ENCODE measurements at places on chromosomes 7 and 10.

GRCh38 chr10:5647507-5648240 is 18.7 kb downstream of the ASB13 start:
- no peaks in the 10 kb centered on the region for H3K27me3 ChIP-seq
- H3K27ac ChIP-seq: no peak overlapping the region
- peaks cover 3% of the 10 kb centered on the region for H3K36me3 ChIP-seq
- no peak for DNase-seq

- no peak overlapping the region for H3K27ac ChIP-seq
- H3K4me3 ChIP-seq: no peak overlapping the region
- H3K27me3 ChIP-seq: no peaks in the 10 kb centered on the region
- H3K4me1 ChIP-seq: peaks cover 32% of the 10 kb centered on the region
- DNase-seq: no peak
Measured at GRCh38 chr10:130159192-130159794, 23.1 kb downstream of the GLRX3 start.

DNA sequence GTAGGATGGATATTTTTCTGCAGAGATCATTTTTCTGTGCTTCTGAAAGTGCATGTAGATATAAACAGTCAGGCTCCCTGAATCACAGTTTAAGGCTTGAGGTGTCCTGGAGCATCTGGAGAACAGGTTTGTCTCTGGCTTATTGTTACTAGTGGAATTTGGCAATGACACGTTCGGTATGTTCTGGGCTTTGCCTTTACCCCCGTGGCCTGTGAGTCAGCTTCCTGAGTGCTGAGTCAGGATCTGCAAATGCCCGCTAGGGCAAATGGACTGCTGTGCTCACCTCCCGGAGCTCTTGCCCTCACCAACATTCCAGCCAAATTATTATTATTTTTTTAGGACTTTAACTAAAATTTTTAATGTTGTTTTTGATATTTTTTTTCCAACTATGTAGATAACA is 192.5 kb upstream of the PRSS1 start:
- no peak for DNase-seq
- no peaks in the 10 kb centered on the region for H3K36me3 ChIP-seq
- peaks cover 11% of the 10 kb centered on the region for H3K4me1 ChIP-seq

GRCh38 chr10:54880996-54881395 is 80.0 kb upstream of the PCDH15 start:
- H3K36me3 ChIP-seq: no peaks in the 10 kb centered on the region
- no peak overlapping the region for H3K27ac ChIP-seq
- no peaks in the 10 kb centered on the region for H3K4me1 ChIP-seq
- H3K4me3 ChIP-seq: no peak overlapping the region

GRCh38 chr7:90661290-90662151 is 65.4 kb downstream of the CDK14 start:
- H3K27ac ChIP-seq: no peak overlapping the region
- H3K4me1 ChIP-seq: no peaks in the 10 kb centered on the region
- H3K27me3 ChIP-seq: no peaks in the 10 kb centered on the region
- H3K4me3 ChIP-seq: no peak overlapping the region
- DNase-seq: no peak
- H3K36me3 ChIP-seq: no peaks in the 10 kb centered on the region

- no peak overlapping the region for H3K4me3 ChIP-seq
- H3K27ac ChIP-seq: no peak overlapping the region
- no peak for DNase-seq
- no peaks in the 10 kb centered on the region for H3K36me3 ChIP-seq
- H3K27me3 ChIP-seq: no peaks in the 10 kb centered on the region
- H3K4me1 ChIP-seq: no peaks in the 10 kb centered on the region
Measured at GRCh38 chr7:142754681-142755575, 5.7 kb downstream of the PRSS1 start.

- H3K4me1 ChIP-seq: no peaks in the 10 kb centered on the region
- no peak overlapping the region for H3K27ac ChIP-seq
- no peaks in the 10 kb centered on the region for H3K36me3 ChIP-seq
- no peak for DNase-seq
- H3K27me3 ChIP-seq: peaks cover 31% of the 10 kb centered on the region
Measured at GRCh38 chr10:43952760-43953159, 304.1 kb upstream of the ZNF32 start.

- DNase-seq: no peak
- H3K4me1 ChIP-seq: no peaks in the 10 kb centered on the region
- H3K4me3 ChIP-seq: no peak overlapping the region
- H3K36me3 ChIP-seq: no peaks in the 10 kb centered on the region
- no peaks in the 10 kb centered on the region for H3K27me3 ChIP-seq
- no peak overlapping the region for H3K27ac ChIP-seq
Measured at GRCh38 chr10:82266438-82266837, 391.4 kb downstream of the NRG3 start.

- no peak for DNase-seq
- H3K4me3 ChIP-seq: no peak overlapping the region
- peaks cover 25% of the 10 kb centered on the region for H3K36me3 ChIP-seq
- no peaks in the 10 kb centered on the region for H3K27me3 ChIP-seq
Measured at GRCh38 chr10:124630551-124630950, 113.6 kb downstream of the FAM53B start.

GRCh38 chr10:84243759-84244158 is 1.1 kb upstream of the RGR start:
- no peak overlapping the region for H3K4me3 ChIP-seq
- no peak overlapping the region for H3K27ac ChIP-seq
- no peaks in the 10 kb centered on the region for H3K4me1 ChIP-seq
- H3K36me3 ChIP-seq: no peaks in the 10 kb centered on the region
- peaks cover 2% of the 10 kb centered on the region for H3K27me3 ChIP-seq
- DNase-seq: no peak

DNA sequence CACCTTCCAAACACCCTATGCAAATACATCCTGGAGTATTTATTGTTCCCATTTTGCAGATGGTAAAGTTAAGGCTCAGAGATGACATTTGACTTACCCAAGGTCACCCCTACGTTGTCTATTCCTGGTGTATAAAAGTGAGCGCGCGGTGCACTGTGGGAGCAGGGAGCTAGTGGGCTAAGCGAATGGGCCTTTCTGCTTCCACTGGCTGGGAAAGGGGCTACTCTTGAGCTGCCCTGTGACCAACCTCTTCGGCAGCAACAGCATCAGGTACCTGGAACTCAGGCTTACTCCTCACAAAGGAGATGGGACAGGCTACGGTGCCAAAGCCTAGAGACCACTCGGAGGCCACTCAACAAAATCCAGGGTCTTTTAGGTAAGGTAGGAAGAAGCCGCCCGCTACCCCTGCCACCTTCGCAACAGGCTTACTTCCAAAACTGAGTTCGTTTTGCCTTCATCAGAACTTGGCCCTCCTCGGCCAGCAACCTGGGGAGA is 2.4 kb downstream of the PTF1A start:
- H3K36me3 ChIP-seq: peaks cover 1% of the 10 kb centered on the region
- no peak for DNase-seq
- H3K27me3 ChIP-seq: peaks cover 70% of the 10 kb centered on the region
- H3K4me3 ChIP-seq: no peak overlapping the region
- H3K27ac ChIP-seq: no peak overlapping the region

DNA sequence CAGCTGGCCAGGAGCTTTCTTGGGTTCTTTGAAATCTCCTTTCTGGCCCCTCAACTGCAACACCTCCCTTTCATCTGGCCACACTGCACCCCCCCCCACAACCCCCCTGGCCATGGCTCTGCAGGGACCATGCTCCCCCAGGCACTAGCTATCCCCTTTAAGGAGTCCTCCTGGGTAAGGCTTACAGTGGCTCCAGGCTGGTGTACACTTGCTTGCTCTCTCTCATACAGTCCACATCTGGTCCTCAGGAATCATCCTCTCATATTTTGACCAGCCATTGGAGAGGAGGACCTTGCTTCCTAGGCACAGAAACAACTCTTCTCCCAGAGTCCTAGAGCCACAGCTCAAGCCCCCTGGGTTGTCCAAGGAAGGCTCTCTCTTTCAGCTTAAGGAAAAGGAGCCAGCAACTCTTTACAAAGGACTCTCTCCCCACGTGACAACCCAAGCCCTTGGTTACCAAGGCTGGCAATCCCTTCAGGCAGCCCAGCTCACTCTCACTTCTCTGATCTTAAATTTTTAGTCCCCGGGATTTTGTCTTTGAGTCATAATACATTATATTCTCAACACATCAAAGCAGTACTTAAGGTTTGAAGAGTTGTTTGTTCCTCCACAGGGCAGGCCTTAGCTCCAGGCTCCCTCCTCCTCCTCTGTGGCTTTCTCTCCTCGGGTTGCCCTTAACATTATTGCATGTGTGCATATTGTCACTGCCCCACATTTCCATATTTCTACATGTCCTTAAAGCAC is 9.9 kb downstream of the GARIN1A start:
- H3K4me3 ChIP-seq: no peak overlapping the region
- no peaks in the 10 kb centered on the region for H3K27me3 ChIP-seq
- DNase-seq: no peak
- H3K4me1 ChIP-seq: no peaks in the 10 kb centered on the region
- no peak overlapping the region for H3K27ac ChIP-seq
- no peaks in the 10 kb centered on the region for H3K36me3 ChIP-seq

DNA sequence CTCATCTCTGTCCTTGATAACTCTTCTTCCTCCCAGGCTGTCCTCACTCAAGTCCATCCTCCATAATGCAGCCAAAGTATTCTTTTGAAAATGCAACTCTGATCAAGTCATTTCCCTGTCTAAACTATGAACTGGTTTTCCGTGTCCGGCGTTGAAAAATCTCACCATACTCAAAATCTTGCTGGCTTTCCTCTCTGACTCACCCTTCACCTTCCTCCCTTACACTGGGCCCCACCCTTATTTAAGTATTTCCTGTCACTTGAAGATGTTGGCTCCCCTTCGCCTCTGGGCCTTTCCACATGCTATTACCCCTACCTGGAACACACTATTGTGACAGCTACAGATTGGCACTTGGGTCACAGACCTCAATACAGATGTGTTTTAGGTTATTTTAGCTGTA is 515.6 kb downstream of the INHBA start:
- no peak overlapping the region for H3K4me3 ChIP-seq
- no peaks in the 10 kb centered on the region for H3K27me3 ChIP-seq
- DNase-seq: no peak
- H3K36me3 ChIP-seq: no peaks in the 10 kb centered on the region

DNA sequence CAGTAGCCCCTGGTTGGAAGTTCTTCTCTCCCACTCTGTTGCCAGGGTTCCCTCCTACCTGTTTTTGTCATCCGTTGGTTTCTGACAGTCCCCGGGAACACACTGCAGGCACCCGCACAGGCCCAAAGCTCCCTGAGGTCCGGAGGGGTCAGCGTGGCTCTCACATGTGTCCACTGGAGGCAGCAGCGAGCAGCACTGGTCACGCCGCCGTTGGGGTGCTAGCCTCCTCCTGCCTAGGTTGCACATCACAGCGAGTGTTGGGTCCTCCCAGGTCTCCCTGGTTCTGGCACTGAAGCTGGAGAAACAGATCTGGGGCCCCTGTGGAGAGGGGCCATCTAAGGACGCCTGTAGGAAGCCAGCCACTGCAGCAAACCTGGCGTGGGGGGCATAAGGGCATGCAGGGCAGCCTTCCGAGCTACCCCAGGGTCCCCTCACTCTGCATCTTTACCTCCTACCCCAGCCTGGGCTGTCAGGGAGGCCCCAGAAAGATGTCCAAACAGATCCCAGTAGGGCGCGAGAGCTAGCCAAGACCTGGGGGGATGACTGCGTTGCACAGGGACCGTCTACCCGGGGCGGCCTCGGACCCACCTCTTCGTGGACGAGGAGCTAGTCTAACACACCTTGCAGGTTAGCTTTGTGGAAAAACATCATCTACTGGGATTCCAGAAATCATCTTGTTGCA is 28.9 kb downstream of the LRRC27 start:
- H3K36me3 ChIP-seq: no peaks in the 10 kb centered on the region
- H3K4me1 ChIP-seq: no peaks in the 10 kb centered on the region
- DNase-seq: peak; percentile 14
- H3K4me3 ChIP-seq: no peak overlapping the region

DNA sequence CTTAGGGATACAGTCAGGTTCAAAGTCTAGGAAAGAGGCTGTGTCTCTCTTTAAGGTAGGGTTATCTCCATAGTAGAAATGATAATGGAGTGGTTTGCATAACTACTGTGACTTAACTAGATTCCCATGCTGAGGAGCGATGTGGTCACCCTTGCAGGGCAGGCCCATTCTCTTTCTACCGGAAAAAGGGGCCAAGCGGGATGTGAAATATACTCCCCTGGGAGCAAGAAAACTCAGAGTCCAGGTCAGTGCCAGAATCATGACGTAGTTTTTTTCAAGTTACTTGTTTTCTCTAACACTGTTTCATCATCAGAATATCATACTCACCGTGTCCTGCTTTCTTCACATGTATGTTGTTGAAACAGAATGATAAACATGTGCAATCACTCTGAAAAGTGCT is 649.0 kb upstream of the ANKRD30A start:
- no peaks in the 10 kb centered on the region for H3K27me3 ChIP-seq
- H3K4me3 ChIP-seq: no peak overlapping the region
- no peak for DNase-seq
- H3K27ac ChIP-seq: no peak overlapping the region
- no peaks in the 10 kb centered on the region for H3K4me1 ChIP-seq

DNA sequence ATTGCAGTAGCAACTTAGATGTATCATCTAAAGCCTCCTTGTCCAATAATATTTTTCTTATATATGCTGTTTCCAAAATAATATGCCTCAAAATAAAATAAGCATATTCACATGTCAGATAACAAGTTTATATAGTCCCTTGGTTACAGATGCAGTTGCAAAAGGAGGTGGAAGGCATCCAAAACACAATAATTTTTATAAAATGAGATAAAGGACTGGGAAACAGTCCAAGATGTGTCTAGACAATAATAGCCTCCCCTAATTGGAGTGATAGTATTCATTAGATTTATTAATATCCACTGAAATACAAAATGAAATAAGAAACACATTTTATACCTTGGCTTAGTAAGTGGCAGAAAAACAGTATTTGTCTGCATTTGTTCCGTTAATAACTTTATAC is 30.3 kb downstream of the BCAP29 start:
- no peak overlapping the region for H3K4me3 ChIP-seq
- no peak overlapping the region for H3K27ac ChIP-seq
- peaks cover 19% of the 10 kb centered on the region for H3K36me3 ChIP-seq
- no peaks in the 10 kb centered on the region for H3K27me3 ChIP-seq

DNA sequence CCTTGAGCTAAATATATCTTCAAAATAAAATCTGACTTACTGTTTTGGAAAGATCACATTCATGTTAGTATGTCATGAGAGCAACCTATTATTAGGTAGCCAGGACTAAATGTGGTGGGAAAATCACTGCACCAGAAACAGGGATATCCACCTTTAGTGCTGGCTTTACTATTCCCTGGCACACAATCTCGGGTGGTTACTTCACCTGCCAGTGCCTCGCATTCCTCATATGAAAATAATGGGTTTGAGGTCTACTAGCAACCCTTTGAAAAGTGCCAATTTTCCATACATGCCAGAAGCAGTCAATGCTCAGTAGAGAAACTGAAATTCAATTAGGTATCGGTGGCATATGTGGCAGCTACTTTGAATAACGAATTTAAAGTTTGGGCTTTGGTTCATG is 36.8 kb downstream of the PTN start:
- no peaks in the 10 kb centered on the region for H3K36me3 ChIP-seq
- DNase-seq: no peak
- no peak overlapping the region for H3K27ac ChIP-seq

DNA sequence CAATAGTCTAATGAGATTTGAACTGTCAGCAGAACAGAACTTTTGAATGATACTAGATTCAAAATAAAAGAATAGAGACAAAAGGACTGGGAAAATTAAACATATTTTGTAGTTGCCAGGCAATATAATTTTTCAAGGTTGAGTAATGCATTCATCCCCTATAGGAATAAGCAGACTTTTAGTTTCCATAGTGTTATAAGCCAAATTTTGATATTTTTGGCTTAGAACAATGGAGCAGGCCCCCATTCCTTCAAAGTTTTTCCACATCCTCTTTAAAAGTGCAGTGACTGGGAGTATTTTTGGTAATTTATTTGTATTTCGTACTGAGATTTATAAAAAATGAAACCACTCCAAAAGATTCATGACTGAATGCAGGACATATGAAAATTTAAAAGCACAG is 24.0 kb downstream of the MEOX2 start:
- no peaks in the 10 kb centered on the region for H3K36me3 ChIP-seq
- no peak overlapping the region for H3K27ac ChIP-seq
- H3K27me3 ChIP-seq: no peaks in the 10 kb centered on the region
- no peaks in the 10 kb centered on the region for H3K4me1 ChIP-seq
- no peak for DNase-seq
- H3K4me3 ChIP-seq: no peak overlapping the region

All from activated CD4-positive, alpha-beta T cell treated with anti-CD3 and anti-CD28 coated beads, Interleukin-2, amount 10 ng/mL, durations not matched to agents 7 days and 5 days (primary cell).